ENCODE measurements at places on chromosomes 12 and 14.

GRCh38 chr14:65476273-65476941 lies 63.9 kb downstream of the FUT8 start:
- DNase-seq: no peak

DNA sequence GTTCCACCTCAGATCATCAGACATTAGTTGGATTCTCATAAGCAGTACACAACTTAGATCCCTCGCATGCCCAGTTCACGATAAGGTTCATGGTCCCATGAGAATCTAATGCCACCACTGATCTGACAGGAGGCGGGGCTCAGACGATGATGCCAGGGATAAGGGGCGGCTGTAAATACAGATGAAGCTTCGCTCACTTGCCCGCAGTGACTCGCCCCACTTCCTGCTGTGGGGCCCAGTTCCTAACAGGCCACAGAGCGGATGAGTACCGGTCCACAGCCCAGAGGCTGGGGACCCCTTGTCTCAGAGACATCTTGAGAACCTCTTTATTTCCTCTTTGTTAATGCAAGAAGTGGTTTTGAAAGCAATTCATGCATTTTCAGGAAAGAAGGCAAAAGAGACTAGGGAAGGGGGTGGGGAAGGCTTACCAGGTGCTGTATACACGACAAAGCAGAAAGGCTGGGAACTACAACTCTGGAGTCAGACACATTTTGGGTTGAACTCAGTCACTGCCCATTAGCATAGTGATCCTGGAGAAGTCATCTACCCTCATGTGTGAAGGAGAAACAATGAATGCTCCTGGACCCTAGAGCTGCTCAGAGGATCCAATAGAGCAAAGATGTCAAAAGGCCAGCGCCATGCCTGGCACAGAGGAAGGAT lies 68.7 kb downstream of the EID3 start:
- no peak for DNase-seq

- no peak for DNase-seq
Observed at GRCh38 chr14:61607570-61608244, 87.6 kb upstream of the HIF1A start.

- no peak for DNase-seq
Observed at GRCh38 chr12:27970401-27971120, 2.0 kb downstream of the PTHLH start.

DNA sequence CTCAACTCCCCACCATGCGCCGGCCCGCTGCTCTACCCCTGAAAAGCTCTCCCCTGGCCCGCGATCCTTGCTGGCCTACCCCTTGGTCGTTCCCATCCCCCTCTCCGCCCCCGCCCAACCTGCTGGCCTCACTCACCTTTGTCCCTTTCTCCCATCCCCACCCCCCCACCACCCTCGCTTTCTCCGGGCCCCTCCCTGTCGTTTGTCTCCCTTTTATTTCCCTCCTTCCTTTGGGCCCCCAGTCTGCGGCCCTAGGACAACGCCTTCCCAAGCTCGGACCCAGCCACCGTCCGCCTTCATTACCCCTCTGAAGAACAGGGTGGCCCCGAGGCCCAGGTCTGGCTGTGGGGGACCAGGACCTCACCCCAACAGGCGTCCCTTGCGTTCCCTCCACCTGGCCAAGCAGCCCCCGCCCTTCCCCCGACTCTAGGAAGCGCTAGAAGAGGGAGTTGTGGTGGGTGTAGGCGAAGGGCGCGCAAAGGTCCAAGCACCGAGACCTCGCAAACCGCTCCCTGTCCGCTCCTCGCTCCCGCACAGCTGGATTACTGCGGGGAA lies 6.9 kb upstream of the SLC7A7 start:
- no peak for DNase-seq

GRCh38 chr12:29673346-29673745 lies 110.4 kb downstream of the TMTC1 start:
- no peak for DNase-seq

DNA sequence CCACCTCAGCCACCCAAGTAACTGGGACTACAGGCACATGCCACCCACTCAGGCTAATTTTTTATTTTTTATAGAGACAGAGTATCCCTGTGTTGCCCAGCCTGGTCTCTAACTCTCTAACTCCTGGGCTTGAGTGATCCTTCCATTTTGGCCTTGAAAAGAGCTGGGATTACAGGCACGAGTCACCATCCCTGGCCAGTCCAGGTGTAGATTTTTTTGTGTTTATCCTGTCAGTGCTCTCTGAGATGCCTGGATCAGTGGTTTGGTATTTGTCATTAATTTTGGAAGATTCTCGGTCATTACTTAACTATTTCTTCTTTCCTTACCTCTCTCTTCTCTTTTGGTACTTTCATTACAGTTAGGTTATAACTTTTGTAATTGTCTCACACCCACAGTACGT lies 5.3 kb upstream of the HIF1A start:
- no peak for DNase-seq

DNA sequence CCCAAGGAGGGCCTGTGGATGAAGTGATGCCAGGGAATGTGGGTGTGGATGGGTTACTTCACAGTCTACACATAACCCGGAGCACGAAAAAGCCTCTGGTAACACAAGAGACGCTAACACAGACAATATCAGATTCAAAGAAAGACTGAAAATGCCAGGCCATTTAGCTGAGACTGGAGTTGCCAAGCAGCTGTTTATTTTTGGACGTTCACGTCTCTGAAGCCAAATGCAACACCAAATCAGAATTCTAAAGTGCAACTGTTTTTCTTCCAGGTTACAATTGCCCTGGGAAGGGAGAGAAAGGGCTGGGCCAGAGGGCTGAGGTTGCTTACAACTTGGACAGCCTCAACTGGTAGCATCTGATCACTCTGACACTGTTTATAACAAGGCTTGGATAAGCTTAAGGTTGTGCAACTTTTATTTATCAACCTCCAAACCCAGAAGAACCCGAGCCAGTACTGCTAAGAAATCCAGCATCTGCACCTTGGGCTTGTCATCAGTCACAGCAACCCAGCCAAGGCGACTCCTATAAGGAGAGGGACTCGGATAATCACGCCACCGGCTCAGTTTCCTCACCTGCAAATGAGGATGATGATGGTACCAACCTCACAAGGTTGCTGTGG lies 24.8 kb downstream of the NUAK1 start:
- no peak for DNase-seq

GRCh38 chr12:89947437-89948270 lies 239.0 kb upstream of the ATP2B1 start:
- DNase-seq: peak; percentile 77

DNA sequence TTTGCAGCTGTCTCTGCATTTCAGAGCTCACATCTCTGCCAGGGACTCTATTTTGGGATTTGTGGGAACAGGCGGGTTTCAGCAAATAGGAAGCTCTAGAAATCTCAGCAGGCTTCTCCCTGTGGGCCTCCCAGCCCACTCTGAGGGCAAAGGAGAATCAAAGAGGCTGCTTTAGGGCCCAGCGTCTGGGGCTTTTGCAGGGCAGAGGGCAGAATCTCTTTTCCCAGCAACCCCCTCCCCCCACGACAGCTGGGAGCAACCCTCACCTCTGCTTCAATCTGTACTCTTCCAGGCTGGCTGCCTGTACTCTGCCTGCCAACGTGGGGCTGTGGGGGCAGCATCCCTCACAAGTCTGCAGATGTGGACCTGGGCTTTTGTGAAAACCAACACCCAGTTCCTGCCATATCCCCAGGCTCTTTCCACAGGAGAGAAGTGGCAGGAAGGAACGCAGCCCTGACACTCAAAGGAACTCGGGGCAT lies 529.6 kb upstream of the TBX3 start:
- no peak for DNase-seq

DNA sequence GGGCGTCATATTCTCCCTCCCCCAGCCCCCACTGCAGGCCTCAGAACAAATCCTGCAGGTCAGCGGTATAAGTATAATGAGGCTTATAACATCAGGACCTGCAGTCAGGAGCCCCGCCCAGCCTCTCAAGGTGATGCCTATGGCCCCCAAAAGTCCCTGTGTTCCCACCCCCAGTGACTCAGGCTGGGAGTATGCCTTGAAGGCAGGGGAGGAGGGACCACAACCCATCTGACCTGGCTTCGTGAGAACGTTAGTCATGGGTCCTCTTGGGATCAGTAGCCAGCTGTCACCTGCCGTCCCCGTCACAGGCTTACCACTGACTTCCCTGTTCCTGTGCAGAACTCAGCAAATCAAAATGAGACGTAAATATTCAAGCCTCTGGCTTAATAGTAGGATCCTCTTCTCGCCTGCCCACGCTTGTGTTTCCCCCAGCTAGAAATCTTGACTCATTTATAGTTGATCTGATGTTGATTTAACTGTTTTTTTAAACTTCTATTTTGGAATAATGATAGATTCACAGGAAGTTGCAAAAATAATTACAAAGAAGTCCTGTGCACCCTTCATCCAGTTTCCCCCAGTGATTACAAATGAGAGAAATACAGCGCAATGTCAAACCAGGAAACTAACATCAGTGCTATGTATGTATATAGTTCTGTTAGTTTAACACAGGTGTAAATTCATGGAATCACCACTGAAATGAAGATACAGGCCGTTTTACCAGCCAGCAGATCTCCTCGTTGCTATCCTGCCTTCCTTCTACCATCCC lies 107.5 kb downstream of the ADGRD1 start:
- no peak for DNase-seq

DNA sequence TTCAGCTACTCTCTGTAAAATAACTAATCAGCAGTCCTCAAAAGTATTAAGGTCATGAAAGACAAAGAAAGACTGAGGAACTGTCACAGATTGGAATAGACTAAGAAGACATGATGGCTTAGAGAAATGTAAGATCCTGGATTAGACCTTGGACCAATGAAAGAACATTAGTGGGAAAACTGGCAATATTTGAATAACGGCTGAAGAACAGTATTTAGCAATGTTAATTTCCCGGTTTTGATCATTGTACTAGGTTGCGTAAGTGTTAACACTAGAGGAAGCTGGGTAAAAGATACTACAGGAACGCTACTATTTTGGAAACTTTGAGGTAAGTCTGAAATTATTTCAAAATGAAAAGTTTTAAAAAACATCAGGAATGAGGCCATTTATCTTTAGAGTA lies 98.8 kb upstream of the RESF1 start:
- DNase-seq: no peak

DNA sequence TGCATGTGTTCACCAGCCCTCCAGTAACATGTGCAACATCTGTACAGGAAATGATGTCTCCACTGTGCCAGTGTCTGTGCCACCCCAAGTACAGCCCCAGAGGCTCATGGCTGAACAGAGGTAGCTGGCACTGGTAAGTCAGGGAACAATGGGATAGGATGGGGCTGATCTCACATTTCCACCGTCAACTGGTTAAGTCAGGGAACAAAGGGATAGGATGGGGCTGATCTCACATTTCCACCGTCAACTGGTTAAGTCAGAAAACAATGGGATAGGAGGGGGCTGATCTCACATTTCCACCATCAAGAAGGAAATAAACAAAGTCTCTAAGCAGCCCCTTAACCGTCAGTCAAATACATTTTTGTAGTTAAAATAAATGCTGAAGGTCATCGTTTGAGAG lies 246.6 kb downstream of the TMEM132D start:
- no peak for DNase-seq

GRCh38 chr12:33690562-33690961 lies 250.9 kb upstream of the SYT10 start:
- DNase-seq: no peak

- DNase-seq: no peak
Observed at GRCh38 chr14:50070230-50070629, 46.1 kb downstream of the VCPKMT start.

DNA sequence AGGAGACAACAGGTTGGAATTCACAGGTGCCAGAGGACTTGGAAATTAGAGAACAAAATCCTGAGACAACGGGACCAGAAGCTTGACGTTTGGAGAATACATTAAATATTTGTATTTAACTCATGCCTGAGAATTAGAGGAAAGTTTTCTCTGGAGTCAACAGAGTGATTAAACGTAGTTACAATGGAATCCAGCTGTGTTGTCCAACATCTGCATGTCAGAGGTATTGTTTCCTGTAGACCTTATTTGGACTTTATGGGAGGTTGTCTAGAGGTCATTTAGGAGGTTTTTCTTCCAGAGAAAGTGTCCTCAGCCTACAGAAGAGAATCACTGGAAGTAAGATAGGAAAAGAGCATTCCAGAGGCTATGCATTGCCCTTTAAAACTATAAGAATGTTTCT lies 45.1 kb upstream of the RERGL start:
- no peak for DNase-seq

- DNase-seq: no peak
Observed at GRCh38 chr14:51457843-51458562, 193.7 kb upstream of the FRMD6 start.

DNA sequence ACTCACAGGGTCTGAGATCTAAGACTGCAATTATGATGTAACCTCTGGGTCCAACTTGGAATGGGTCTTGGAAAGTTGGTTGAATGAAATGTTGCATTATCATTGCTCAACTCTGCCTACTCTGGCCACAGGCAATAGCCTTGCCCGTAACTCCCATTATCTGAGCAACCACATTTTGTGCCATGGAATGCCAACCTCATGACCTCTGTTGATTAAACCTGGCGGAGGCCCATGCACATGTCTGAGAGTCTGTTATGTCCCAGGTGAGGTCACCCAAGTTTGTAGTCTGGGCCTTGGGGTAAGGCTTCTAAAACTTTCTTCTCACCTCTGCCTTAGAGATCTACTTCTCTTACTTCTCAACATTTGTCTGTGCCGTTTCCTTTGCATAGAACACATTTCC lies 140.9 kb downstream of the TBX5 start:
- no peak for DNase-seq

- DNase-seq: no peak
Observed at GRCh38 chr12:54431911-54432814, 13.1 kb upstream of the ITGA5 start.

- no peak for DNase-seq
Observed at GRCh38 chr14:53147208-53147607, 5.9 kb downstream of the DDHD1 start.

- peak; percentile 64 for DNase-seq
Observed at GRCh38 chr14:54805445-54806322, 96.9 kb downstream of the GCH1 start.

GRCh38 chr12:2691345-2692071 lies 103.3 kb upstream of the FKBP4 start:
- no peak for DNase-seq

GRCh38 chr14:101705733-101706508 lies 55.6 kb upstream of the PPP2R5C start:
- no peak for DNase-seq

- DNase-seq: no peak
Observed at GRCh38 chr12:39672976-39673375, 53.4 kb upstream of the ABCD2 start.

- no peak for DNase-seq
Observed at GRCh38 chr14:51554339-51554920, 97.3 kb upstream of the FRMD6 start.

GRCh38 chr12:23060161-23060560 lies 435.2 kb downstream of the ETNK1 start:
- DNase-seq: no peak

- no peak for DNase-seq
Observed at GRCh38 chr14:70803321-70804310, 5.7 kb downstream of the MAP3K9 start.
